ENCODE measurements at places on chromosomes 11 and 22.

- no peak for DNase-seq
These were observed 12.8 kb downstream of the TTLL12 start for GRCh38 chr22:43173976-43174720.

DNA sequence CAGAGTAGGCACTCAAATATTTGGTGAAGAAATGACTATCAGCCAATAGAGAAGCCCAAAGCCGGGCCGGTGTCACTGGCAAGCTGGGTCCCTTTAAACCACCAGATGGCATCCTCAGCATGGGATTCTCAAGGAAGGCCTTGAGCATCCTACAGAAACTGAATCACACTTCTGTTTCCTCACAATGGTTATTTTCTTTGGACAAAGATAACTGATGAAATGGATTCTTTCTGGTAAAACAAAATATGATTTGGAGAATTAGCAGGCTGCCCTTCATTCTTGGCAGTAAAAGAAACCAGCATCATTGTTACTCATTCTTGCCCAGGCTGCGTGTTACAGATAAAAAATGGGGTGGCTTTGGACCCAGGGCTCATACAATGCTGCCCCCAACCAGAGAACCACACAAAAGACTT lies 30.3 kb upstream of the ASPHD2 start:
- DNase-seq: peak; percentile 78

DNA sequence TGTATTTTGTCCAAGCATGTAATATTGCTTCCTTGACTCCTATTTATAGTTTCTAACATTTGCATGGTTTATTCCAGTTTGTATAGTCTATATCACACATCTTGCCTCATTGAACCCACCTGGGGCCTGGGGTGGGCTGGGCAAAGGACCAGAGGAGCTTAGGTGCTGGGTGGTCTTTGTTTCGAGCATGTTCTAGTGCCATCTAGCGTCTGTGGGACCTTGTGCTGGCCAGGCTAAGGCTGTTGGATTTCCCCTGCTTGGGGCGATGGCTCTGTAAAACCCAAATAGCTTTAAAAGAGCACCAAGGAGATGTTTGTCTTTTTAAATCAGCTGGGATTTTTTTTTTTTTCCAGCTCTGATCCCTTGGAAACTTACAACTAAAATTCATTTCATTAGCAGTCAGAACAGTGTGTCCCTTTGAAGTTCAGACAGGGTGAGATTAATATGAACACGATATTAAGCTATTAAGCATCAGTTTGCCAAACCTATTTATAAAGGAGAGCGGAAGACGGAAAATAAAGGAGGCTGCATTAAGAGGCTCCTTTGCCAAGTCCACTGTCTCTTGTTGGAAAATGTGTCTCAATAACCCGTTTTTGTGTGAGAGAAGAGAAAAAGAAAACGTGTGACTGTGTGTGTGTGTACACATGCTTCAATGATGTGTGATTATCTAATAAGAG lies 157.4 kb downstream of the COMMD9 start:
- DNase-seq: peak; percentile 51

GRCh38 chr11:31487848-31488247 lies 21.6 kb downstream of the IMMP1L start:
- peak; percentile 68 for DNase-seq

- no peak for DNase-seq
These were observed 9.3 kb upstream of the MSANTD4 start for GRCh38 chr11:106031202-106031810.

- DNase-seq: peak; percentile 3
These were observed 24.7 kb downstream of the PPME1 start for GRCh38 chr11:74195828-74196227.
